Left ventricle myocardium inferior (tissue), 1 donor: ENCODE measurements at places on chromosomes 4 and X.

- no peak for DNase-seq
Measured at GRCh38 chrX:118350221-118350620, 4.3 kb downstream of the WDR44 start.

DNA sequence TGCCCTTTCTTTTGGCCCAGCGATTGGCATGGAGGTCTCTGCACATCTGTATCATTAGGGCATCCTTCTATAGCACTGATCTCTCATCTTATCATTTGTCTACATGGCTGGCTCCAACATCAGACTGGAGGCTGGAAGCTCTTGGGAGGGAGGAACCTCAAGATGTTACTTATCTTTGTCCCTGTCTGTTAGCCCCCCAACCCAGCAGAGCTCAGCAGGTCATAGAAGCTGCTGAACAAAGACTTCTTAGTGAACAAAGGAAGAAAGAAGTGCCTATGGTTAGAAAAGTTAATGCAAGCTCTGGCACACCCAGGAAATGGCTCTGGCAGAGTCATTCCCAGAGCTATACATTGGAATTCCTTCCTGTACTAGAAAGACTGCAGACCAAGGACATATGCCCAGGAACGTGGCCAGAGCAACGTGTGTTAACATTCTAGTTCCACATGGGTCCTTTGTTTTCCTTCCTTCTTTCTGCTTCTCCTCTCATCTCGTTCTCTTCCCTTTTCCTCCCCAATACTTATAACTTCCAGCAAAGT, 74.0 kb downstream of the SEL1L3 start:
- DNase-seq: no peak

DNA sequence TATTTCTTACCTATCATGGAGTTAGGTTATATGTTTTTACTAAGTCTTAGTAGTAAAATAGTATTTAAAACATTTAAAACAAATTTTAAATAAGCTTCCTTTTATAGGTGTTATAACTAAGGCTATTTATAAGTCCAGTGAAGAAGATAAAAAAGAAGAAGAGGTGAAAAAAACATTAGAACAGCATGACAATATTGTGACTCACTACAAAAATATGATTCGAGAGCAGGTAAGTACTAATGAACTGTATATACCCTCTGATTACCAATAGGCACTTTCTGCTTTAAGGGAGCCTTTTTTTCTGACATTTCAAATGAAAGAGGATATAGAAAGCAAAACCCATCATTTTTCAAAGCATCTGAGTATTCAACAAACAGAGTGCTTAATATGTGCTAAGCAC, 76.6 kb downstream of the USO1 start:
- DNase-seq: no peak

- no peak for DNase-seq
Measured at GRCh38 chr4:158201876-158202275, 8.4 kb upstream of the TMEM144 start.

GRCh38 chrX:74593593-74593992, 20.8 kb downstream of the RLIM start:
- no peak for DNase-seq
